ENCODE measurements at places on chromosomes 16 and 17.

DNA sequence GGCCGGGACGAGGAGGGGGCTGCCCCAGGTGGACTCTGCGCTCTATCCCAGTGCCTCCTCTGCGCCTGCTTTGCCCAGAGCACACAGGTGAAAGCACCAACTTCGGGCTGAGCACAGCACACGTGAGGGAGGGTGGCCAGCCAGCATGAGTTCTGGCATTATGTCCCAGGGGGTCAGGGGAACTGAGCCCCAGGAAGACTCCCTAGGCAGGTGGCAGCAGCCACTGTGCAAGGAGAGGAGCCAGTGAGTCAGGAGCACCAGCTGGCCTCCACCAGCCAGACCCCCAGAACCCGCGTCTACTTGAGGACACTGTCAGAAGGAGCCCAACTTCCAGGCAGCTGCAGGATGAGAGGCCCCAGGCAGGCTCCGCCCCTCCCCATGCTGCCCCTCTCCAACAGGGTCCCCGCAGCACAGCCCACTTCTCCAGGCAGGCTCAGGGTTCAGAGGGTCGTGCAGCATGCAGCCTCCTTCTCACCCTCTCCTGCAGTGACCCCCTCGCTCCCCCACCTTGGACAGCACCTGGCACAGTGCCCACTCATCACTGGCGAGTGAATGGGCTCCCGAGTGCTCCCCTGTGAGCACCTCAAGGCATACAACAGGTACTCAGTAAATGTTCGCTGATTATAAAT lies 44.2 kb upstream of the RASD1 start:
- DNase-seq = no peak

- peak; percentile 71 for DNase-seq
Observed at GRCh38 chr16:17313085-17313611, 157.6 kb downstream of the XYLT1 start.

DNA sequence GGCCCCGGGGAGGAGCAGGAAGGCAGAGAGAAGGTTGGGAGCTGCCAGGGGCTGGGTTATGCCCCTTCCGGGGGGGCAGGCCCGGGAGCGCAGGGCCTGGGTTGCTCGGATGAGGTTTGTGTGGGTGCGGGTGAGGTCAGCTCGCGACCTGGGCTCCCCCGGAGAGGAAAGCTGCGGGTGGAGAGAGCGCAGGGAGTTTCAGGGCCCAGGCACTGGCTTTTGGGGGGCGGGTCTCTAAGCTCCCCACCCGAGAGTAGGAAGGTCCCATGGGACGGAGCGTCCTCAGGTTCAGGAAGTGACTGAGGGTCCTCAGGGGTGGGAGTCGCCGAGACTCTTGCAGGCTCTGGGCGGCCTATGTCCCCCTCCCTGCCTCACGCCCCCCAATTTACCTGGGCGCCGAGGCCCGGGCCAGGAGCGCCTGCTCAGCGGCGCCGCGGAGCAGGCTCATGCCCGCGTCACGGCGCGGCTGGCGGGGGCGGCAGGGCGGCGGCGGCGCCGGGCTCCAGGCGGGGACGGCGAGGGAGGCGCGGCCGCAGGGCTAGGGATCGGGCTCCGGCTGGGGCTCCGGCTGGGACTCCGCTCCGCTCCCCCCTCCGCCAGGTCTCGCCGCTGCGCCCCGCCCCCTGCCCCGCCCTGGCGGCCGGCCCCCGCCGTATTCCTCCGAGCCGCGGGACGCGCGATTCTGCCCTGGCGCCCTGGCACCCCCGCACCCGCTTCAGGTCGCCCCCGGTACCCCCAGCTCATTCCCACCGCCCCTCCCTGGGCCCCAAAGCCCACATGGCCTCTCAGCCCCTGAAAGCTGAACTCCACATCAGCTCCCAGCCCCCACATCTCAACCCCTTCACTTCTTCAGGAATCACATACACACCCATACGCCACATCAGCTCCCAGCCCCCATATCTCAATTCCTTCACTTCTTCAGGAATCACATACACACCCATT lies at the start of gene DOK4:
Gene DOK4, minus strand, starts transcription at position 578 of the 942 bp plus-strand sequence. CDS start 6,986 bp downstream, outside the sequence.
- DNase-seq = peak; percentile 56

- no peak for DNase-seq
Observed at GRCh38 chr16:57571098-57571497, 28.7 kb downstream of the ADGRG5 start.

DNA sequence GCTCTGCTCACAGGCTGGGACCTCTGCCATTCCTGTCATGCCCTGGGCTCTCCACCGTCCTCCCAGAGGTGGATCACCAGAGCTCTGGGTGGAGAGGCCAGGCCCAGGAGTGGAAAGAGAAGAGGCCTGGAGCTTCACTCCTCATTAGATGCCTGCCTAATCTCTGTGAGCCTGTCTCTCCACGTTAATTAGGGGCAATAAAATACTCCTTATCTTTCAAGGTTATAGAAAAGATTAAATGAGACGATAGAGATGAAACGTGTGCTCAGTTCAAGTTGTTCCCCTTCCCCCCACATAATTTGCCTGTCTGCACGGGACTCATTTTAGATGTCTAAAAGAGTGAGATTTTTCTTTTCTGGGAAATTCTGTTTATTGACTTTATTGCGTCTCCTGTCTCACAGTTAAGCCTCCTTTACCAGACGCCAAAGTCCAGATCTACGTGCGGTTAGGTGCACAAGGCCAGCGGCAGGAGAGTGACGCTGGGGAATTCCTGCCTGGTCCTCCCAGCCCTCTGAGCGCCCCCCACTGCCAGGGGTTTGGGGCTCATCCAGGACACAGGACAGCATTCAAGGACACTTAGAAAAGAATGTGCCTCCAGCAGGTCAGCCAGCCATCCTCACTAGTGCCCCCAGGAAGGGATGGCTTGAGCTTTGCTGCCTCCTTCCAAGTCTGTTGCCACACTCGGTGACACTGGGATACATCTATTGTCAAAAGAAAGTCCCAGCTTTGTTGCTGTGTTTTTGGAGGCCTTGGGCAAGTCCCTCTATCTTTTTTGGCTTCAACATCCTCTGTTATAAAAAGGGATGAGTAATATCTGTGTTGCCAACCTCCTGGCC lies 42.3 kb downstream of the TBX4 start:
- no peak for DNase-seq

GRCh38 chr16:81692021-81692420 lies 87.1 kb upstream of the PLCG2 start:
- DNase-seq = no peak

DNA sequence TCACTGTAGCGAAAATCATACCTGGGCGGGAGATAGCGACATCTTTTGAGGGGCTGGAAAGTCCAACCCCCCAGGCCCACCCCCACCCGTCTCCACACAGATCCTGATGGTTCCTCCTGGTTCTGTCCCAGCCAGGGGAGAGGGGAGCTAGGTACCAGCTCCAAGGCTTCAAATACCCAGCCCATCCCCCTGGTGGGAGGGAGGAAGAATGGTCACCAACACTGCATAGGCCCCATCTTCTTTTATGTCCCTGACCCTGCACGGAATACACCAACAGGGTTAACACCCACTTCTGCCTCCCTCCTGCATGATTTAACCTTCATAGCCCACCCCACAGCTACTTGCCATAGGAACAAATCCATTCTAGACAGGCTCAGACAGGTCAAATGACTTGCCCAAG lies 9.3 kb downstream of the HAP1 start:
- no peak for DNase-seq

GRCh38 chr16:27428026-27428785 lies 26.2 kb downstream of the IL21R start:
- no peak for DNase-seq
